ENCODE measurements at places on chromosomes 16 and 17.

GRCh38 chr17:78506454-78507309, 70.5 kb downstream of the DNAH17 start:
- no peak for DNase-seq

- DNase-seq: no peak
Measured at GRCh38 chr16:66409156-66409555, 17.9 kb upstream of the BEAN1 start.

- no peak for DNase-seq
Measured at GRCh38 chr16:8530752-8531384, 59.4 kb downstream of the TMEM114 start.

GRCh38 chr17:36205637-36206485, 5.0 kb upstream of the CCL4L2 start:
- DNase-seq: no peak

GRCh38 chr16:86869288-86870022, 291.1 kb downstream of the FOXL1 start:
- no peak for DNase-seq

- no peak for DNase-seq
Measured at GRCh38 chr17:4893721-4894560, 5.4 kb upstream of the C17orf107 start.

Data from NCI-H2029 treated with DMSO at 0.1 percent for 48 hours (cell line).